ENCODE measurements at places on chromosomes 16 and 17. TPM values are rescaled to one million over a fixed set of nuclear protein-coding genes. Genes with fewer than 3 reads are reported as not detected.

DNA sequence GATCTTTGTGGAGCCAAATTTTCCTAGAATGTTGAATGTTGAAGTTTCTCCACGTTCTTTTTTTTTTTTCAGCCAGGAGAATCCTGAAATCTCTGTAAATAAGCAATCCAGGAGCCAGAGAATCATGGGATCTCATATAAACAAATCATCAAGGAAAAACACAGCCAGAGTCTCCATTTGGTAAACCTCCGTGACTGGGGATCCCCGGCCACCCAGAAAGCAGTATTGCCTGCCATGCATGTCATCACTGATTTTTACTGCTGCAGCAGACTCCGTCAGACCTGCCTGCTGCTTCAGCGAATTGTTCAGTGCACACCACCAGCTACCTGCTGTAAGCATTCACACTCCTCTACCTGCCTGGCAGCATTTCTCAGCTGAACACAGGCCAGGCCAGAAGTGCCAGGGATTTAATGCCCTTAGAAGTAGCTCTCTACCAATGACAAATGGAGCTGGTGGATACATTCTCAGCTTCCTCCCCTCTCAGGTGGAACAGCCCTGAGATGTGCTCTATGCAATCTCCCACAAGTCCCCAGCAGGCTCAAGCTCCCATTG is 158.6 kb downstream of the CYLD start:
- DNase-seq: no peak

DNA sequence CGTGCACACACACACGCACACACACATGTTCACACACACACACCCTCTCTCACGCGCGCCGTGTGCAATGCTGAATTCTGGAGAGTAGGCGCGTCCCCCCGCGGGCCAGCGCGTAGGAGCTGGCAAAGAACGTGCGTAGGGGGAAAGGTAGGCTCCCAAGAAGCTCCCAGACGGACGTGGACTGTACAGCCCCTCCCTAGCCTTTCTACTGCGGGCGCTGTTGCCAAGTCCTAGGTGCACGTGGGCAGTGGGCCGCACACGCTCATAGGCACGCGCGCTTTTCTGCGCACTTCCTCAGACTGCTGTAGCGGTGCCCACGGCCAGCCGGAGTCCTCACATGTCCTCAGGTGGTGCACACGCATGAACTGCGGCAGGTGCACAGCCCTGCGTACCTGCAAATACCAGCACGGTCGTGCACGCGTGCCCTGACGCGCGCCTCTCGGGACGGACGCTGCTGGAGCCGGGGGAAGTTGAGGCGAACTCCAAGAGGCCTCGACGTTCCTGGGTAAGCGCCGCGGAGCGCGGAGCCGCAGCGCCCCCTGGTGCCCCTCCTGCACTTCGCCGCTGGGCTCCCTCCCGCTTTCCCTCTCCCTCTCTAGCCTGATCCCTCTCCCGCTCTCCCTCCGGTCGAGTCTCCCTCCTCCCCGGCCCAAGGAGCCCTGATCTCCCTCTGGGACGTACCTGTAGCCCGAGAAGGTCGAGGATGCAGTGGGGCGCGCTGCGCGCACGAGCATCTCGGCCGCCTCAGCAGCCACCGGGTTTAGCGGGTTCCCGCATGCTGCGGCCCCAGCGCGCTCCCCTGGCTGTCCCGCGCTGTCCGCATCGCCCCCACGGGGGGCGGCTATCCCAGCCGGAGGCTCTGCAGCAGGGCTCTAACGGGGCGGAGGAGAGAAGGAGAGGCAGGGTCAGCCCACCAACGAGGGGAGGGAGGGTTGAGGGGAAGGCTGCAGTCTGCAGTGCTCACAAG is 749 bp downstream of the GRIN2A start:
- no peak for DNase-seq

GRCh38 chr17:78113804-78114785 is 14.5 kb downstream of the TMC6 start:
- DNase-seq: no peak

DNA sequence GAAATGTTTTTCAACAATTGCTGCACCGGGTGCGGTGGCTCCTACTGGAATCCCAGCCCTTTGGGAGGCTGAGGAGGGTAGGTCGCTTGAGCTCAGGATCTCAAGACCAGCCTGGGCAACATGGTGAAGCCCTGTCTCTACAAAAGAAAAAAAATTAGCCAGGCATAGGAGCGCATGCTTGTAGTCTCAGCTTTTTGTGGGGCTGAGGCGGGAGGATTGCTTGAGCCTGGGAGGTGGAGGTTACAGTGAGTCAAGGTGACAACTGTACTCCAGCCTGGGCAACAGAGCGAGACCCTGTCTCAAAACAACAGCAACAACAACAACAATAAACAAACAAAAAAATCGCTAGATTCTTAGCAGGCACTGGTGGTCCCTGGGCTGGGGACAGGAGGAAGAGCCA is 28.5 kb downstream of the IL21R start:
- DNase-seq: no peak

GRCh38 chr16:27404163-27404823 is 2.3 kb downstream of the IL21R start:
- DNase-seq: no peak

DNA sequence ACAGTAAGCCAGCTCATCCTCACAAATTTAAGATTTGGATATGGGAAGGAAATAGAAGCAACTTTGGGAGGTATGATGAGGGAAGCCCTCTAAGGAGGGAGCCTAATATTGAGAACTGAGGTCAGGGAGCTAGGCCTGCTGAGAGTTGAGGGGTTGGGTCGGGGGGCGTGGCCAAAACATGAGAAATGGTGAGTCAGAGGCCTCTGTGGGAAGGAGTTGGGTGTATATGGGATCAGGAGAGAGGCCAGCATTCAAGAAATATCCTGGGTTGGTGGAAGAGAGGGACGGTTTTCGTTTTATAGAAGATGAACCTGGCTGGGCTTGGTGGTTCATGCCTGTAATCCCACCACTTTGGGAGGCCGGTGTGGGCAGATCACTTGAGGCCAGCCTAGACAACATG is 48.4 kb downstream of the CLEC16A start:
- DNase-seq: peak; percentile 75

ACSM2A gene
- not detected for polyA plus RNA-seq

MSI2 gene
- 24.4 TPM for polyA plus RNA-seq
